ENCODE measurements at places on chromosomes 1 and 21.
A peak's percentile ranks its signal among the peaks of the same experiment; 100 is the strongest.

- DNase-seq: no peak
Observed at GRCh38 chr1:166307261-166308188, 140.7 kb upstream of the FAM78B start.

DNA sequence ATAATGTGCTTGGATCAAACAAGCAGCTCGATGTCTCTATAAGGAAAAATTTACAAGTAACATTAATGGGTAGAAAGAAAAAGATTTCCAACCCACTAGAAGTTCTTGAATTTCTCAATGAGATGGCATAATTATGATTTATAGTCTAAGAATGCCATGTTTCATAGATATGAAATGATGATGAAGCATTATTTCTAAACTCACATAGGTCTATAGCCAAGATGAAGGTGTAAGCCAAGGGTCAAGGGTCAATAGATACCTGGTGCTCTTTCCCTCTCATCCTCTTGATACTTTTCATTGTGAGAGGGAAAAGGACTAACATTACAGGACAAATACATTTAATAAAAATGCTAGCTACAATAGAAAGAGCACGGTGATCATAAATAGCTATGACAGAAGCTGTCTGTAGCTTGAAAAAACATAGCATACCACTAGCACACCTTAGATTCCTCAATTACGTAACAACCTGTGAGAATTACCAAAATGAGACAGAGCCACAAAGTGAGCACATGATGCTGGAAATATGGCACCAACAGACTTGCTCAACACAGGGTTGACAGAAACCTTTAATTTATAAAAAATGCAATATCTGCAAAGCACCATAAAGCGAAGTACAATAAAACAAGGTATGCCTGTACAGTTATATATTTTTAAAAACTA is 26.3 kb upstream of the F13B start:
- DNase-seq: no peak

GRCh38 chr1:1069056-1069710 is 4.9 kb downstream of the RNF223 start:
- DNase-seq: peak; percentile 40

GRCh38 chr1:24562625-24563024 is 6.7 kb downstream of the NCMAP start:
- DNase-seq: no peak

GRCh38 chr1:7491818-7492173 is 279.3 kb upstream of the VAMP3 start:
- no peak for DNase-seq

DNA sequence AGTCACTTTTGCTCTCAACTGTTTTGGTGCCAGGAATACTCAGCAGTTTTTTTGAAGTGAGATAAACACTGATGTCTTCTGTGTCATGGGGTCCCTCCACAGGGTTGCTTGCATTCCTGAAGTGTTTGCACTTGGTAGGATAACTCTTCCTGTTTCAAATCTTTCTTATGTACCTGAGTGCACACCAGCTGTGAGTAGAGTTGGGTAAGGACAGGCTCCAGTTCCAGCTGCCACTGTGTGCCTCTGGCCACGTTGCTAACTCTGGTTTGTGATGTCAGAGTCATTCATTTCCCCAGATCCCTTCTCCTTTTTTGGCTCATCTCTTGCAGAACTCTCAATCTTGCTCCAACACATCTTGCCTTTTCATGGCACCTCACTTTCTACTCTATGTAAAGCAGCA is 356.3 kb upstream of the B3GALT2 start:
- peak; percentile 8 for DNase-seq

DNA sequence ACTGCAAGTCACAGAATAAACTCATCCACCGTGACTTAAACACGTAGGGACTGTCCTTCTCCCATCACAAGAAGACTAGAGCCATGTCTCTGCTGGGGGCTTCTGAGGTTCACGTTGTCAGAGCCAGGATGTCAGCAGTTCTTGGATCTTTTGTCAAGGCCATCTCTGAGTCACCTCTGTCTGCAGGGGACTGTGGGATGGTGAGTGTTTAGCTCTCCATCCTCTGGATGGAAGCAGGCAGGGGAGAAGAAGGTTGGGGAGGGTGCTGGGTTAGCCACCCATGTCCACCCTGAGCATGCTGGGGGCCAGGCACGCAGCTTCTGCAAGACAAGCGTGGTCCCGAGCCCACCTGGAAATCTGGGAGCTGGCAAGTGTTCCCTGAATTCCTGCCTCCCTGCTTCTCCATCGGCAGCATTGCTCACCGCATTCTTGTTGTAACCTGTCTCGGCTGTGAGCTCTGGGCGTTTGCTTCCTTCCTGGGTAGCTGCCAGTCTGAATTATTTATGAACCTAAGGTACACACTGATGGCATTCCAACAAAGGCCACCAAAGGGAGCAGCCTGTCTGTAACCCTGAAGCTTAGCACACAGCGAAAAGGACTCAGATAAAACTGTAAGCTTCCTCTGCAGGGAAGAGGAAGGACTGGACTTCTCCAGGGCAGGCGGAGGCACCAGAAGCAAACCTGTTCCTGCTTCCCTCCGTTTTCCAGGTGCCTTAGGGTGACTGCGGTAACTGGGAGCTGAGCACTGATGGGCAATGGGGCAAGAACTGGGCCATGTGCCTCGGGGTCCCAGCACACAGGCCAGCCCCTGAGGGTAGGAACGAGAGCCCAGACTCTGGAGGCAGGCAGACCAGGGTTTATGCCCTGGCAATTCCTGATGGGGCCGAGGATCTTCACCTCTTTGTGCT is 88.6 kb downstream of the RIPK4 start:
- peak; percentile 8 for DNase-seq

- no peak for DNase-seq
Observed at GRCh38 chr21:40623528-40623927, 223.4 kb downstream of the DSCAM start.

DNA sequence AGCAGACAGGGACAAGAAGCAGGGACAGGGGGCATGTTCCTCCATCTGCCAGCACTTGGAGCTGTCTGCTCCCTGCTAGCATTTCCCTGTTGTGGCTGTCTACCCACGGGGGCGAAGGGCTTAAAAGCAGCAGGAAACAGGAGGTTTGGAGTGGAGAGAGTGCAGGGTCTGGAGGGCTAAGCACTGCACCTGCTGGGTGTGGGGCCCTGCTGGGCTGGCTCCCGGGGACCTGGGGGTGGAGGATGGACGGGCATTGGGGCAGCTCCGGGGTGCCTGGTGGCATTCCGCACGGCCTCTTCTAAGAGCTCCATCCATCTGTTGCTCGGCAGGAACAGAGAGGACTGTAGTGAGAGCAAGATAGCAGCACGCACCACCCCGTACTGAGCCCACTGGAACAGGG is 21.2 kb downstream of the LRRC71 start:
- DNase-seq: no peak

- peak; percentile 91 for DNase-seq
Observed at GRCh38 chr1:247357052-247357780, 25.5 kb upstream of the ZNF496 start.
